ENCODE measurements at places on chromosomes 3 and 15.

DNA sequence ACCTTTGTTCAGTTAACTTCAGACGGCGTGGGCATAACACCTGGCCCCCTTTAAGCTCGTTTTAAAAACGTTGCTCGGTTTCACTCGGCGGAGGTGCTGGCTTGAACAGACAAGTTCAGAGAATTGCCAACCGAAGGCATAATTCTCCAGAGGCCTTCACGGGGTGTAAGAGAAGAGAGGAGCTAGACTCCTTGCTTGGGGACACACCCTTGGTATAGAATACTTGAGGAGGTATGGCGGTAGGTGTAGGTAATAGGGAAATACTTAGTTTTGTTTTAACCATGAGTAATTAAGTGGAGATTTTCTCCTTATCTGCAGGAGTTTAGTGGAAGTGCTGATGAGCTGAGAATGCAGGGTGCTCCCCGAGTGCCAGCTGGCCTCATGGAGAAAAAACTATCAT lies 921 bp downstream of the FBXL2 start:
- DNase-seq: no peak

GRCh38 chr3:75294124-75294523 lies 370.0 kb upstream of the FRG2C start:
- DNase-seq: no peak

DNA sequence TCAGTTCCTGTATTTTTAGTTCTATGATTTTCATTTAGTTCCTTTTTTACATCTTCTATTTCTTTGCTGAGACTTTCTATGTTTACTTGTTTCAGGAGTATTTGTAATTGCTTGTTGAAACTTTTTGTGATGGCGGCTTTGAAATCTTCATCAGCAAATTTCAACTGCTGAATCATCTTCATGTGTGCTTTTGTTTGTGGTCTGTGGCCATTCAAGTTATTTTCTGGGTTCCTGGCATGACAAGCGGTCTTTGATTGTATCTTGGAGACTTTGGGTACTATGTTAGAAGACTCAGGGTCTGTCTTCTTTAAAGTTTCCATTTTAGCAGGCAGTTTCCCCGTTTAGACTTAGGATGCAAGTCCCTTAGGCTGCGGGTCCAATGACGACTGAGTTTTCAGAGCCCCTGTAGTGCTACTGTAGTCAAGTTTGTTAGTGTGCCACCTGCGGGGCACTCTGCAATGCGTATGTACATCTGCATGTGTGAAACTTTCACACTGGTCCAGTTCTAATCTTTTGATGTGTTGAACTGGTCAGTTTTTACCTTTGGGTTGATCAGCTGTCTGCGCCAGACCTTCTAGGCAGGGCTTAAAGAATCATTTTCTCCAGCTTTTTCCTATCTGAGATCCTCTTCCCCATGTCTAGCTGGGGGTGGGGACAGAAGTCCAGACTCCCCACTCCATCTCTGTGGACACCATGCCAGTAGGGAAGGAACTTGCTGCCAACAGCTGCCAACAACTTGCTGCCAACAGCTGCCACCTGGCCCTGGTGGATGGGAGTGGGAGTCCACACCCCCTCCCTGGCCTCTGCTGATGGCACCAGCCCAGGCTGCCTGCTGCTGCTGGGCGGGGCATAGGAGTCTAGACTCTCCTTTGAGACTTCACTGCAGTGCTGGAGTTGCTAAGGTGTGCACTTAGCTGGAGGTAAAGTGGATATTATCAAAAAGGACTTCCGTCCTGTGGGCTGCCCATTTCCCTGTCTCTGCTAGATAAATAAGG lies 190.9 kb downstream of the TJP1 start:
- no peak for DNase-seq

- DNase-seq: no peak
These were observed 18.6 kb downstream of the ACOX2 start for GRCh38 chr3:58518291-58518789.

DNA sequence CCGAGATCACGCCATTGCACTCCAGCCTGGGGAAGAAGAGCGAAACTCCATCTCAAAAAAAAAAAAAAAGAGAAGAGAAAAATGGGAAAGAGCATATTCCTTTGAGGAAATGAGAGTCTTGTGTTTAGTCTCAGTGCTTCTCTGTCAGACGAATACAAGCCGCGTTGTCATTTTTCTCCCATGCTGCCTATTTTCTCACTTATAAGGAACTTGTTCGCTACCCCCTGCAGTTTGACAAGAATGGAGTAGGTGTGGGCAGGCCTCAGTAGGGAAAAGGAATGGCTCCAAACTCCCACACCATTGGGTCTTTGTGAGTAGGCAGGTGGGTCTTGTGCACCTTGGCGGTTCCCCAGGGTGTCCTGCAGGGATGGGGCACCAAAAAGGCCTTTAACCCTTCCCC lies 6.5 kb downstream of the GPR160 start:
- DNase-seq: no peak

- no peak for DNase-seq
These were observed 13.1 kb downstream of the CCR1 start for GRCh38 chr3:46194868-46195553.

- DNase-seq: no peak
These were observed 128.0 kb downstream of the RBPMS2 start for GRCh38 chr15:64647367-64647766.

- DNase-seq: no peak
These were observed 1.3 kb downstream of the NEIL1 start for GRCh38 chr15:75348034-75348561.

DNA sequence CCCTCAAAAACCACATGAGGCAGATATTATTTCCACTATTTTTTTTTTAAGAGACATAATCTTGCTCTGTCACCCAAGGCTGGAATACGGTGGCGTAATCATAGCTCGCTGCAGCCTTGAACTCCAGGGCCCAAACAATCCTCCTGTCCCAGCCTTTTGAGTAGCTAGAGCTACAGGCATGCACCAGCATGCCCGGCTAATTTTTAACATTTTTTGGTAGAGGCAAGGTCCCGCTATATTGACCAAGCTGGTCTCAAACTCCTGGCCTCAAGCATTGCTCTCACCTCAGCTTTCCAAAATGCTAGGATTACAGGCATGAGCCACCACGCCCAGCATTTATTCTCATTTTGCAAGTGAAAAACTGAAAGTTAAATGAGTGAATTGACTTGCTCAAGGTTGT lies 50.8 kb upstream of the PIAS1 start:
- no peak for DNase-seq

GRCh38 chr15:49239105-49239504 lies 69.1 kb downstream of the GALK2 start:
- DNase-seq: no peak

- DNase-seq: no peak
These were observed 104.1 kb upstream of the TNFAIP8L3 start for GRCh38 chr15:51198701-51199232.

GRCh38 chr3:45979378-45979777 lies 16.2 kb downstream of the FYCO1 start:
- DNase-seq: no peak

DNA sequence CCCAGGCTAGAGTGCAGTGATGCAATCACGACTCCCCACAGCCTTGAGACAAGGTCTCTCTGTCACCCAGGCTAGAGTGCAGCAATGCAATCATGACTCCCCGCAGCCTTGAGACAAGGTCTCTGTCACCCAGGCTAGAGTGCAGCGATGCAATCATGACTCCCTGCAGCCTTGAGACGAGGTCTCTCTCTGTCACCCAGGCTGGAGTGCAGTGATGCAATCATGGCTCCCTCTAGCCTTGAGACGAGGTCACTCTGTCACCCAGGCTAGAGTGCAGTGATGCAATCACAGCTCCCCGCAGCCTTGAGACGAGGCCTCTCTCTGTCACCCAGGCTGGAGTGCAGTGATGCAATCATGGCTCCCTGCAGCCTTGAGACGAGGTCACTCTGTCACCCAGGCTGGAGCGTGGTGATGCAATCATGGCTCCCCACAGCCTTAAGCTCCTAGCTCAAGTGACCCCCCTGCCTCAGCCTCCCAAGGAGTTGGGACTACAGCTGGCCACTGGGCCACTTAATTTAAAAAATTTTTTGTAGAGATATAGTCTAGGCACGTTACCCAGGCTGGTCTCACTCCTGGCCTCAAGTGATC lies 26.1 kb downstream of the TFRC start:
- DNase-seq: no peak

- DNase-seq: no peak
These were observed 42.9 kb upstream of the LRRFIP2 start for GRCh38 chr3:37217098-37217849.

GRCh38 chr15:68097029-68097428 lies 42.9 kb downstream of the PIAS1 start:
- no peak for DNase-seq

GRCh38 chr3:55622733-55623132 lies 135.6 kb upstream of the WNT5A start:
- DNase-seq: no peak

DNA sequence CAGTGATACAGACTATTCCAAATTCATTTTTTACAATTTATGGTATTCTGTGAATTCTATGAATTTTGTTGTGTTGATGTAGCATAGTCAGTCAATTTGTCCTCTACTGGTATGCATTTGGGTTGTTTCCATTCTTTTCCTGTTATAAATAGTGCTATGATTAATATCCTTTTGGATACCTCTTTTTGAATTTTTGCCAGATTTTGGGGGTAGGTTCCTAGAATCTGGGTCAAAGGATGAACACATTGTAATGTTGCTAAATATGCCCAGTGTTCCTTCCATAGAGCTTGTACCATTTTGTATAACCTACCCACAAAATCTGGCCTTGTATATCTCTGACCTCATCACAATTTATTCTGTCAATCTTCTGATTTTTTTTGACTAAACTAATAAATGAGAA lies 44.4 kb upstream of the C3orf38 start:
- no peak for DNase-seq

DNA sequence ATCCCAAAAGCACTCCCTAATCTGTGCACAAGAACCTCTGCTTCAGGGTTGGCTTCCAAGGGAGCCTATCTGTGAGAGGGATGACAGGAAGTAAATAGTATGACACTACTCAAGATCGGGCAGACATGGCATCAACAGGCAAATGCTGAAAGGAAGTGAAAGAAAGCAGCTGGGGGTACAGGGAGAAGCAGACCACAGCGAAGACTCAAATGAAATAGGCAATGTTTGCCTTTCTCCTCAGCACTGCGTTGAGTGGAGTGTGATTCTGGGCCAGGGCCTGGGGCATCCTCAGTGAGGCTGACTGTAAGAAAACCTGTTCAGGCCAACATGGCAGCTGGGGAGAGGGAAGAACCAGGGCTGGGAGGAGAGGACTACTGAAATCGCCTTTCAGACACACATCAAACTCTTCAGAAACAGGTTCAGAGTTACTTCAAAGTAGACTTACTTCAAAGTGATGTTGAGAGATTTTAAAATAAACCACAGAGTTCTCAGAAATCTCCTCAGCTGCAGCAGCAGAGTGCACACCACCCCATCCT lies 96.6 kb downstream of the SLC9A9 start:
- DNase-seq: peak; percentile 14

DNA sequence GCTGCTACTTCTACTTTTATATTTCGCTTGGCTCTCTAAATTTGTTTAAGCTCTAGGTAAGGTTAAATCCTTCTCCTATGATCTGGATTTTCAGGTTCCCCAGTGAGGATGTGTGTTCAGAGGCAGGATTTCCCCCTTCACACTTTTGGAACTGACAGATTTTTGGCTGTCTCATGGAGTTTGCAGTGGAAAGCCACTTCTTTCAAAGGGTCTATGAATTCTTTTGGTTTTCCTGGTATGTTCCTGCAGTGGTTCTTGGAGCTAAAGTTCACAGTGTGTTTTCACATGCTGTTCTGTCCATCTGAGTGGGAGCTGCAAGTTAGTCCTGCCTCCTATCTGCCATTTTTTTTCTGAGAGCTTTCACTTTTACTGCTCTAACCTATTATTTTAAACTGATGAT lies 21.6 kb upstream of the TIGIT start:
- DNase-seq: no peak

DNA sequence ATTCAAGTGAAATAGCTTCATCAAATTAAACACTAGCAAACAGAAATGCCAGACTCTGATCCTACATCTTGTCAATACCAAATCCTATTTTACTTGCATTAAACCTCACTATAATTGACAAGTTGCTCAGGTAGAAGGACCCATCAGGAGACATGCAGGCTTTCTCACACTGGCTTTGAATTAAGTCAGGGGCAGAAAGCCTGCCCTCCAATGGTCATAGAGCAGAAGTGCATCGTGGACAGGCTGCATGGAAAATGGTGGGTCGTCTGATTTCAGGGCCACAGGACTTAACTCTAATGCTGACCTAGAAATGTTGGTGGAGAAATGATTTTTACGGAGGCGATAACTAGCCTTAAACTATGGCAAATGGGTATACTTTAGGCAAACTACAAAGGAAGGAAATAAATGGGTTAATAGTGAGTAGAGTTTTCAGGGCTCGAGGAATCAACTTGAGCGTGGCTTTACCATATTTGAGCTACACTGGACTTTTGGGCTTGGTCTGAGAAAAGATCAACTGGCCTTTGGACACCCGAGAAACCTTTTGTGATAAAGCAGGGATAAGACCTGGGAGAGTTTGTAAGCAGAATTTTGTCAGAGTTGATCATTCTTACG lies 283.9 kb downstream of the GRM7 start:
- DNase-seq: peak; percentile 22

DNA sequence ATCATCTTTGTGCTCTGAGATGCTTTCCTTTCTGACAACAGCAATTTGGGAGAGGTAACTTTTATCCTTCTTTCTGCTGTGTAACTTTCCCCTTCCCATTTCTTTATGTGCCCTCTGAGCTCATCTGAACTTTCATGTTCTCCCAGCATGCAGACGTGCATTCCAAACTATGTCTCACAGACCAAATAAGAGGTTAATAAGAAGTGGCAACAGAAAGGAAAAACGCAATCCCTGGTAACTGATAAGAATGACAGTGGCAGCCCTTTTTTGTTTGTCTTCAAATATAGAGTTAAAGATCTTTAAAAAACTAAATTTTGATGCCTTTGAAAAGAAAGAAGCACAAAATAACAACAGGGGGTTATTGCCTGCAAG lies 533.4 kb downstream of the FOXP1 start:
- DNase-seq: no peak

- no peak for DNase-seq
These were observed 485.3 kb downstream of the PDCD6IP start for GRCh38 chr3:34283751-34284150.

DNA sequence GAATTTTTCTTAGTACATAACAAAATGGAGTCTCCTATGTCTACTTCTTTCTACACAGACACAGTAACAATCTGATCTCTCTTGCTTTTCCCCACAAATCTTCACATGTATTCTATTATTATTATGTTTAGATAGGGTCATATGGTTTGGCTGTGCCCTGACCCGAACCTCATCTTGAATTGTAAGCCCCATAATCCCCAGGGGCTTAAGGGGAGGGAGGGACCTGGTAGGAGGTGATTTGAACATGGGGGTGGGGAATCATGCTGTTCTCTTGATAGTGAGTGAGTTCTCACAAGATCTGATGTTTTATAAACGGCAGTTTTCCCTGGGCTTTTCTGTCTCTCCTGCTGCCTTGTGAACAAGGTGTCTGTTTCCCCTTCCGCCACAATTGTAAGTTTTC lies 86.7 kb upstream of the SELENOK start:
- no peak for DNase-seq

All from activated CD4-positive, alpha-beta T cell treated with anti-CD3 and anti-CD28 coated beads, Interleukin-2, Interleukin-6, amounts not matched to agents 100 ng/mL and 50 ng/mL, durations not matched to agents 16 hours and 8 hours (primary cell).